ENCODE measurements at places on chromosomes 7 and 10.

DNA sequence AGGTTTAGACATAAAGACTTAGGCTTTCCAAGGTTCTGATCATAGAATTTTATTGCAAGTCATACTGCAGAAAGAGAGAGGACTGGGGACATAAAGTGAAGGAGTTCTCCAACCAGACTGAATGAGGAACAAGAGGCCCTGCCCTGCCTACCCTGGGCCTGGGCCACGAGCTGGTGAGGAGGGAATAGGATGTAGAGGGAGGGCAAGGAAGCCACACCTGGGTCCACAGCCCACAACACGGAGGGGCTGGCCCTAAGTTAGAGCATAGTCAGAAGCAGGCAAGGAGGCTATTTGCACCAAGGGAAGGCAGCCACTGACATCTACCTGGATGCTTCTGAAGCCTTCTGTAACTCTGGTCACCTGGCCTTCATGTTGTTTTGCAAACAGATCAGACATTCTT is 82.2 kb upstream of the CXCL12 start:
- no peak for DNase-seq

GRCh38 chr10:3046210-3046779 is 21.1 kb upstream of the PFKP start:
- DNase-seq = no peak

- DNase-seq = no peak
These were observed 294.4 kb upstream of the NPVF start for GRCh38 chr7:25522727-25523126.

DNA sequence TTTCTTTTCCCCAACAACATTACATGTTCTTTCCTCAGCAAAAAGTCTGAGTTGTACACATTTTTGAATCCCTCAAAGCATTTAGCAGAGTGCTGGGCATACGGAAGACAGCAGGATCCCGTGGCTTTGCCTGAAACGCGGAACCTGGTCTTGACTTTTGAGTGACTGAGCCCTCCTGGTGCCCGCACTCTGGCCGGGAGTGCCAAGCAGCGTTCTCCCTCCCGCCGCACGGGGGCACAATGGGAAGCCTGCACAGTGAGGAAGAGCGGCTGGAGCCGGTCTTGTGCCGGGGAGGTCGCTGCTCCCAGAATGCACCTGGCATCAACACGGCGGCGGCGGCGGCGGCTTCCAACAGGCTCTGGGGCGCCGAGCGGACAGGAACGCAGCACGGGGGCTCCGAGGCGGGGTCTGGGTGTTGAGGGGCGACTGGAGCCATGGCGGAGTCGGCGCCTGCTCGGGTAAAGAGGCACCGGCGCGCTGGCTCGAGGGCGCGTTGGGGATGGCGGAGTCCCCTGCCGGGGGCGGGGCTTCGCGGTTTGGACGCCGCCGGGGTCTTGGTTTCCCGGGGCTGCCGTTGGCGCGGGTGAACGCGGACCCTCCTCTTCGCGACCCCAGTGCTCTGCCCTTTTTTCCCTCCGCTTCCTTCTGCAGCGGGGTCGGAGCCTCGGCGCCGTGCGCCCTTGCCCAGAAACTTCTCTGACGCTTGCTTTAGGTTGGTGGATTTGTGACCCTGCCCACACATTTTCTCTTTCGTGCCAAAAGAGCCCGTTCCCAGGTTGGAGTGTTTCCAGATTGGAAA is at the start of gene ZNF212:
ZNF212 (plus strand) TSS at position 307 of the 799 bp plus-strand sequence; CDS start at position 435, 128 bp downstream.
- DNase-seq = peak; percentile 93

DNA sequence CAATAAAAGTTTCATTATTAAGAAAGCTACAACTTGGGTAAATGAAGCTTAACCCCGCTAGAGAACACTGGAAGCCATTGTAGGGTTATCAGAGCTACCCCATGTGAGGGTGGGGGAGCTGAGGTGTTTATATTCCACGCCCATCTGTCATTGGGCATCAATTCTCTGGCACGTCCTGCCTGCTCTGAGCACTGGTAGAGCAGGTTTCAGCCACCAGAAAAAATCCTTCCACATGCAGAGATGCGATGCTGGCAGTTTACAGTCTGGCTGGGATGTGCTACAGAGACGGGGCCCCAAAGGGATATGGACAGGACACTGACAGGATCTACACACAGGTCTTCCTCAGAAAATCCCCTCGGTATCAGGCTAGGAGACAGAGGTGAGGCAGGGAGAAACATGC is 15.9 kb upstream of the RAPGEF5 start:
- DNase-seq = no peak

All from right hindlimb (tissue), 1 donor.